B cell (primary cell): ENCODE measurements at places on chromosomes 2 and 18.

- H3K27me3 ChIP-seq = no peaks in the 10 kb centered on the region
- no peak overlapping the region for H3K27ac ChIP-seq
- peaks cover 14% of the 10 kb centered on the region for H3K4me1 ChIP-seq
Observed at GRCh38 chr2:157876786-157877138, 632 bp upstream of the ACVR1 start.

GRCh38 chr2:144518748-144519596 is 947 bp downstream of the ZEB2 start:
- peaks cover 6% of the 10 kb centered on the region for H3K36me3 ChIP-seq
- H3K27me3 ChIP-seq = no peaks in the 10 kb centered on the region
- peak; percentile 83 for DNase-seq

DNA sequence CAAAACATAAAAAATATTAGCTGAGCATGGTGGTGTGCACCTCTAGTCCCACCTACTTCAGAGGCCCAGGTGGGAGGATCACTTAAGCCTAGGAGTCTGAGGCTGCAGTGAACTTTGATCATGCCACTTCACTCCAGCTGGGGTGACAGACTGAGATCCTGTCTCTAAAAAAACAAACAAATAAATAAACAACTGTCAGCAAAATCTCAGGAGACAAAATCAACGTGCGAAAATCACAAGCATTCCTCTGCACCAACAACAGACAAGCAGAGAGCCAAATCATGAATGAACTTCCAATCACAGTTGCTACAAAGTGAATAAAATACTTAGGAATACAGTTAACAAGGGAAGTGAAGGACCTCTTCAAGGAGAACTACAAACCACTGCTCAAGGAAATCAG is 58.8 kb downstream of the TBR1 start:
- H3K4me1 ChIP-seq = no peaks in the 10 kb centered on the region
- DNase-seq = no peak
- H3K36me3 ChIP-seq = no peaks in the 10 kb centered on the region

DNA sequence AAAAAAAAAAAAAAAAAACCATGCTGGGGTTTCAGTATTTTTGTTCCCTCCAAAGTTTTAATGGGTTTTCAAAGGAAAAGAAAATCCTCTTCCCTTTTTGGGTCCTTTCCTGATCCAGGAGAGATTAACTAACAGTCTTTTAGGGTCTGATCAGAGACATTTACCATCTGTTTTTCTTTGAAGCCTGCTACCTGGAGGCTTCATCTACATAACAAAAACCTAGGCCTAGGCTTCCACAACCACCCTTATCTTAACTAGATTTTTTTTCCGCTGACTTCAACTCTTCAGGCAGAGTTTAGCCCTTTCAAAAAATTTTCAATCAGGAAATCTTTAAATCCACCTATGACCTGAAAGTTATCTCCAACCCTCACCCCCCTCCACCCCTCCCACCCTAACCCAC is 154.7 kb downstream of the MBD2 start:
- no peak for DNase-seq
- no peaks in the 10 kb centered on the region for H3K36me3 ChIP-seq

GRCh38 chr18:64027931-64028695 is 58.2 kb downstream of the SERPINB8 start:
- no peak overlapping the region for H3K27ac ChIP-seq
- no peak overlapping the region for H3K4me3 ChIP-seq
- no peak for DNase-seq
- H3K27me3 ChIP-seq = no peaks in the 10 kb centered on the region
- H3K4me1 ChIP-seq = peaks cover 3% of the 10 kb centered on the region

- H3K36me3 ChIP-seq = no peaks in the 10 kb centered on the region
- no peaks in the 10 kb centered on the region for H3K4me1 ChIP-seq
- H3K27ac ChIP-seq = no peak overlapping the region
- no peaks in the 10 kb centered on the region for H3K27me3 ChIP-seq
Observed at GRCh38 chr2:201984333-201984732, 49.3 kb upstream of the FZD7 start.
